ENCODE measurements at places on chromosomes 12 and 14.

DNA sequence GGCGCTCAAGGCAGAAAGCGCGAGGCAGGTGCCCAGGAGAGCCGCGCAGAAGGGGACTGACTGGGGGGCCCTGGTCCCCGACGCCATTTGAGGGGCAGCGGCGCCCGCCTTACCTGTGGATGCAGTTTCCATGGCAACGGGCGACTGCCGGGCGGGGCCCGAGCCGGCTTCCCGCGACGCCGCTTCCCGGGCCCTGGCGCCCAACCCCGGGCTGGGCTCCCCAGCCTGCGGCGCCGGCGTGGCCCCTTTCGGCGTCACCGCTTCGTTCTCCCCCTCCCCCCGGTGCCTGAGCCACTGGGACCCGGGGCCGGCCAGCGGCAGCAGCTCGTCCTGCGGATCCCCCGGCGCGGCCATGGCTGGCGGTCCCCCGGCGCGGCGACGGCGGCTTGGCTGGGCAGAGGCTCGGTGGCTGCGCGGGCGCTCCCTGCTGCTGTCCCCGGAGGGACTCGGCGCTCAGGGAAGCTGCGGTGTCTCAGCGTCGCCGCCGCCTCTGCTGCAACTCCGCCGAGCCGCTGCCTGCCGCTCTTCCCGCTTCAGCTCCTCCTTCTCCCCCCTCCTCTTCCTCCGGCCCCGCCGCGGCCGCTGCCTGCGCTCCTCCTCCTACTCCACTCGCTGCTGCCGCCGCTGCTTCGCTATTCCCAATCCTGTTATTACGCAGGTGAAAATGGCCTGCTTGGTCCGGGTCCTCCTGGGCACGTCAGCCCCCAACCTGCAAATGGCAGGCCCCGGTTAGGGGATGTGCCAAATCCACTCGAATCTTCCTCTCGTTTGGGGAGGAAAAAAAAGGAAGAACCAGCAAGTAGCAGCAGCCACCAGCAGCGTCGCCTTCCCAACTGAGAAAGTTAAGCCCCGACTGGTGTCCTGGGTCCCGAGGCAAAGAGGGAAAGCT is at the start of gene RTN1:
Gene RTN1, minus strand, starts transcription at position 500 of the 889 bp plus-strand sequence. Its CDS starts 146 bp downstream, at position 354.
- DNase-seq = no peak

- no peak for DNase-seq
Observed at GRCh38 chr12:122051231-122051876, 27.2 kb upstream of the MLXIP start.

DNA sequence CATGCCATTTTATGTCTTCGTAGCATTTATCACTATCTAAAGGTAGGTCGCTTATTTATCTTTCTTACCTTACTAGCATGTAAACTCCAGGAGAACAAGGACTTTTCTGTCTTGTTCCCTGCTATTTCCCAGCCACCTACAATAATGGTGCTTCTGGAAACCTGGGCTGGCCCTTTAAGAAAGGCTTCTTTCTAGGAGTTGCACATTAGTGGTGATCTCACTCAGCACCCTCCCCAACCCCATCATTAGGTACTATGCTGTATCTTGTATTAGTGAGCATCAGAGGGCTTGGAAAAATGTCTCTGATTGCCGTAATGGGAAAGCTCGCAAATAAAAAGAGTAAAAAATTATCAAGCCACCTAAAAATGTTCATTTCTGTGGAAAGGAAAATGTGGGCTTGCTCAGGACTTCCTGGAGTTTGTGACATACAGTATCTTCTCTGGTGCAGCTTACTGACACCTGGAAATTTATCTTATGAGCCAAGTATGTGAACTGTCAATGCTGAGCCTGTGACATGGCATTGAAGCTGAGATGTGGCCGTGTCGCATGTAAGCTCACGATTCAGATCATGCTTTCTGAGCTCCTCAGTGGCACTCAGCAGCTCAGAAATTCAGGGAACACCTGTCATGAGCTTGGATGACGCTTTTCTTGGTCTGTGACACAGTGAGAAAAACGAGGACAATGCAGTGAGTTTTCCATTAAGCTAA is 12.4 kb downstream of the CCDC92 start:
- no peak for DNase-seq

DNA sequence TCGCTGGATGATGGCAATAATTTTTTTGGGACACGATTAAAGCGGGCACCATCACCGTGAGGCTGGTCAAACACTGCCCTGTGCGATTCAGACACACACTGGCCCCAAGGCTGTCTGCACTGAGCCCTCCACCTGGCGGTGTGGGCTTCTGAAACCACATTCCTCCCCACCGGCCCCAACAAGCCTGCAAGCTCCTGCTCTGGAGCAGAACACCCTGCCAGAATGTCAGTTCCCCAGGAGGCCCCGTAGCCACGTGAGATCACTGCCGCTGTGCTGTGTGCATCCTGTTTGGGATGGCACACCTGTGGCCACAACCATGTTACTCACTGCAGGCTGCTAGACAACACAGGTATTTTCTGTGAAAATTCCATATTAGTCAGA is 7.9 kb downstream of the GSC start:
- DNase-seq = no peak

DNA sequence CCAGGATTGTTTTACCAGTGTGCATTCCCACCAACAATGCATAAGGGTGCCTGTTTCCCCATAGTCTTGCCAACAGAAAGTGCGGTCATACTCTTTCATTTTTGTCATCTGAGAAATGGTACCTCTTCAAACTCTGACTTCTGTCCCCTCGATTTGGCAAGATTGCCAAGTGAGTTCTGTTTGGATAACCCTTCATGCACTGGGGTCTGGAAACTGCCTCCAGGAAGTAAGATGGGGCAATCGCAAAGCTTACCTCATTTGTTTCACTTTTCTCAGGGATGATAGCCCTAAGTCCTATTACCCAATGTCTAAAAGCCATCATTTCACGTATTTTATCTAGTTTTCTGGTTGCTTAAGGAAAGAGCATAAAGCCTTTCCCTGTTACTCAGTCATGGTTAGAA is 28.6 kb upstream of the NR1H4 start:
- no peak for DNase-seq
